ENCODE measurements at places on chromosomes 12 and 14.

DNA sequence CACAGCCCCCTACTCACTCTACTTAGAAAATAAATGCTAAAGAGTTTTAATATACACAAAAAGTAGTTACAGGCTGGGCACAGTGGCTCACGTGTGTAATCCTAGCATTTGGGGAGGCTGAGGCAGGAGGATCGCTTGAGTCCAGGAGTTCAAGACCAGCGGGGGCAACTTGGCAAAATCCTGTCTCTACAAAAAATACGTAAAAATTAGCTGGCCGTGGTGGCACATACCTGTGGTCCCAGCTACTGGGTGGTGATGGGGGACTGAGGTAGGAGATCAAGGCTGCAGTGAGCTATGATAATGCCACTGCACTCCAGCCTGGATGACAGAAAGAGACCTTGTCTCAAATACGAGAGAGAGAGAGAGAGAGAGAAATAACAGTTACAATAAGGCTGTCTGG lies 9.9 kb upstream of the DYNC1H1 start:
- no peak for DNase-seq

DNA sequence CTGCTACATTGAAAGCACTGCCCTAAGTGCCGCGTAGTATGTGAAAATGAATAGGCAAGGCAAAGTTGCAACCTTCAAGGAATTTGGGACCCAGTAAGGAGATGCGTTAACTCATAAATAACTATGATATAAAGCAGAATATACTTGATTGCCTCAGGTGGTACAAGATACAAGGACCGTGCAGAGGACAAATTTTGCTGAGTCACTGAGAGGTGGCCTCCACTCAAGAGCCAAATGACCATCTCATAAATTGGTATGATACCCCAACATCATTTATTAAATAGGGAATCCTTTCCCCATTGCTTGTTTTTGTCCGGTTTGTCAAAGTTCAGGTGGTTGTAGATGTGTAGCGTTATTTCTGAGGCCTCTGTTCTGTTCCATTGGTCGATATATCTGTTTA lies 35.7 kb downstream of the IGF1 start:
- no peak for DNase-seq

DNA sequence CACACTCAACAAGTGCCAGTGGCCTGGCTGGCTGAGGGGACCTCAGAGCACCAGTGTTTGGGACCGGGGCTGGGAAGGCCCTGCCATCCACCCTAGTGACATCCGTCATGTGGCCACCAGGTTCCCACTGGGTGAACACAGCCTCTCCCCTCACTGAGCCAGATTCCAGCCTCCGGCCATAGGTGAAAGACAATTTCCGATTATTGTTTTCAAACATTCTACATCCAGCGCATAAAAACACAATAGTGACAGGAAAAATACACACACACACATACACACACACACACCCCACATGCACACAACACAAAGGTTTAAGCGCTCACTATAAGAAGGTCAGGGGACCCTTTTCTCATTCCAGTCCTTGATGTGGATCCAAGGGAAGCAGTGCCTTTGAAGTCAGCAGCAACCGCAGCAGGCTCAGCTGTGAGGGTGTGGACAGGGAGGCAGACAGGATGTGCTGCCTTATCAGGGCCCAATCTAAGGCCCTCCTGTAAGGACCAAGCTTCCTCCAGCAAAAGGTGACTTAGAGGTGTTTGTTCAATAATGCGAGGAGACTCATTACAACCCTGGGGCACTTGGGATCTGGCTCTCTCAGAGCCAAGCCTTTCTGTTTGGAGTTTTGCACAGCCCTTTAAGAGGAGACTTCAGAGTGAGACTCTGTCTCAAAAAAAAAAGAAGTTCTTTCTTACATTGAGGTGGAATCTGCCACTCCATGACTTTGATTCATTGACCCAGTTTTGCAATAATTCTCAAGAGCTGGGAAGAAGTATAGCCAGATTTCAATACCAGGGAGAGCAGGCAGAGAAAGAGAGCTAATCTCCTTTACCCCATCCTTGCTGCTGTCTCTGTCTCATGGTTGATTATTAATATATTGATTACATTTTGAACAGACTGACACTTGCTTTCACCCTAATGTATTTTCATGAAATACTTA lies 227.8 kb downstream of the ZFP36L1 start:
- no peak for DNase-seq

DNA sequence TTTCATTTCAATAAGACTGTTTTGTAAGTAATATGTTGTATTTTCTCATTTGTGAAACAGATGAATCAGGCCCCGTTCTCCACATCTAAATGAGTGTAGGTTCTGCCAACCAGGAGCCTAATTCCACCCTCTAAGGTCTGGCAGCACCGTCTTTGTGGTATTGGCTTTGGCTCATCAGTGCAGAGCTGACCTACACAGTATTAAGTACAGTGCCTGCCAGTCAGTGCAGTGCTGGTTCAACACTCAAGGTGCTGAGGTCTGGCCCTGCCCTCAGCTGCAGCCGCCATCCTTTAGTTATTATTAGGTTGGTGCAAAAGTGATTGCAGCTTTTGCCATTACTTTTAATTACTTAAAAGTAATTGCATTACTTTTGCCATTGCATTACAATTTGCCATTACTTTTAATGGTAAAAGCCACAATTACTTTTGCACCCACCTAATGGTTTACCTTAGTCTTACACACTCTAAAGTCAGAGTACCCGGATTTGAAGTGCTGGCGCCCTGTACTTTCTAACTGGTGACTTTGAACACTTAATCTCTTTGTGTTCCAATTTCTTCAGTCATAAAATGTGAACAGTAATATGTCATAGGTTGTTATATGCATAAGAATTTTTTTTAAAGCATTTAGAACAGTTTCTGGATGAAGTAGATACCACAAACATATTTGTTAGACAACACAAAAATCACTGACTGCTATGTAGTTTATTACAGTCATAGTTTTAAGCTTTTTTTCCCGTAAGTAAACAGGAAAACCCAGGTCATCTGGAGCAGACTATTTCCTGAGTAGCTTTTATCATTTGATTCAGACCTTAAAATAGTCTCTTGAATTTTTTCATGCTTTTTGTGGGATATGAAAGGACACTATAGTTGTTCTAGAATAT lies 99.5 kb downstream of the SYNE2 start:
- DNase-seq = no peak

- DNase-seq = no peak
These were observed 273.7 kb downstream of the NRXN3 start for GRCh38 chr14:78443834-78444233.

DNA sequence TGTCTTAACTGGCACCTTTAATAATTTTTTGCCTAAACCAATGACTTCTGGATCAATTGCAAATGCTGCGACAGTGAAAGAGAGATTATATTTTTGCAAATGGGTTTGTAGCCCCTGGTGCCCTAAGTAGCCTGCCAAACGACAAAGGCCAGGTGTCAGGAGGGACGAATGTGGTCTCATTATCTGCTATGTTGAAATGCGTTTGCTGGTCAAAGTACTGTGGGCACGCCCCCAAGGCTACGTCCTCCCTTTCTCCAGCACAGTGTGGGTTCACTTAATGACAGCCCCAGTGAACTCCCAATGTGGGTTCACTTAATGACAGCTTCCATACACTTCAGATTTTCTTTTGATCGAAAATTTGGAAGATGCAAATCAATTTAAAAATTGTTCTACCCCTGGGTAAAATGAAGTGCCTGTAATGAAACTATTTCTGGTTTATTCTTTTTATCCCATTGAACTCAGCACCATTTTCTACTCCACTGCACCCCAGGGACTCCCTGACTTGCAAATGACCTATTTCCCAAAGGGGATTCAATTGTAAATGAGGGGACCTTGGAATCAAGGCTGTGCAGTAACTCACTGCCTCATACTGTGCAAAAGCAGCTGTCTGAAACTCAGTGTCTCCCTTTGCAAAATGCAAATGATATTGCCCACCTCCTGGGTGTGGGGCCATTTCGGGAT lies 1.4 kb downstream of the SERPINA11 start:
- no peak for DNase-seq

GRCh38 chr14:62125793-62126192 lies 363.6 kb downstream of the SNAPC1 start:
- DNase-seq = no peak

GRCh38 chr14:90505531-90505930 lies 108.7 kb downstream of the CALM1 start:
- no peak for DNase-seq

DNA sequence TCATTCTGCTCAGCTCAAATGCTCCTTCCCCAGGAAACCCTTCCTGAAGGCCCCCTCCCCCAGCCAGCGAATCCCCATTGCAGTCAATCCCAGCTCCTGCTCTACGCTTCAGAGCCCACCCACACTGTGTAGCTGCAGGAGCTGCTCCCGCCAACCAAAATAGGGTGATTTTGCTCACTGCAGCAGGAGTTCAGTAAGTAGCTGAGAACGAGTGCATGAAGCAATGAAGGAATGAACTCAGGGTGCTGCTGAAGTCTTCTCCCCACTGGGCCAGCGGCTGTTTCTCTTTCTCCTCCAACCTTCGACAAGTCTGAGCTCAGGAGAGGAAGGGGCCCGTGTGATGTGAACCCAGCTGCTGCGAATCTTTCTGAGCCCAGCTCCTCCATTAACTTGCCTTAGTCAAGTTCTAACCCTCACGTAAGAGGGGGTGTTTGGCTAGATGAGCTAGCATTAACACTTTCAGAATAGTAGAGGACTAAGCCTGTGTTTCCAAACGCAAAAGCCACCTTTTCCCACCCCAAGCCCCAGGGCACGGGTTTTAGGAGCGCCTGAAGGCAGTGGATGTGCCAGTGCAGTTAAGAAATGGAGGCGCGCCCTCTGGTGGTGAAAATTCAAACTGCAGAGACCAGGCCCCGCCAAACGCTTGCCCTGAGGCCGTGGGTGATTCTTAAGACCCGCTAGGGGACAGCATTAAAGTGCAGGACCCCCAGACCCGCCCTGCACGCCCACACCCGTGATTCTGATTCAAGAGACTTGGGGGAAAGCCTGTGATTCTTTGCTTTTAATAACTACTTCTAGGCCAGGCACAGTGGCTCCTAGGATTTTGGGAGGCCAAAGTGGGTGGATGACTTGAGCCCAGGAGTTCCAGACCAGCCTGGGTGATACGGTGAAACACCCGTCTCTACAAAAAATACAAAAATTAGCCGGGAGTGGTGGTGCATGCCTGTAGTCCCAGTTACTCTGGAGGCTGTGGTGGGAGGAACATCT lies 11.9 kb upstream of the SERPINA4 start:
- DNase-seq = peak; percentile 22

GRCh38 chr14:32510815-32511214 lies 181.7 kb downstream of the AKAP6 start:
- no peak for DNase-seq

DNA sequence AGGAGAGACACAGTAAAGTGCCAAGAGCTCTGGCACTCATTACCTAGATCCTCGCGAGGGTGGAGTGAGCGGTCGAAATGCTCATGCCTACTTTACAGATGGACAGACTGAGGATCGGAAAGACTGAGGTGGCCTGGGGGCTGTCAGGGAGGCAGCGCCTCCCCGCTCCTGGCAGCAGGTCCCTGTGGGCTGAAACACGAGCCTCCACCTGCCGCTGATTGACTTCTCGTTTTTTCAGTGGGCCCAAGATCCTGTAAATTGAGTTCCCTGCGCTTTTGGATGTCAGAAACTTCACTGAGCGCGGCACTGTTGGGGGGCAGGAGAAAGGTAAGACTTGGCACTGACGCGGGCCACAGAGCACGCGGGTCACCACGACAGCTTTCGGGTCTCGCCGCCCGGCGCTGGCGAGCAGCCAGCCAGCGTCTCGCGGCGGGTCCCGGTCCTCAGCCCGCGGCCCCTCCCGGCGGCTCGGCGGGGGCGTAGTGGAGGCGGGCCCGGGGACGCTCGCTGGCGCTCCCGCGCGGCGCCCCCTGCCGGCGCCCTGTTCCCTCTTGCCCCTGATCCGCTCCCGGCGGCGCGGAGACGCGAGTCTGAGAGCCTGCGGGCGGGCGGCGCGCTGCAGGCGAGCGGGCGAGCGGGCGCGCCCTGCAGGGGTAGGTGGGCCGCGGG lies 552 bp upstream of the SCN8A start:
- peak; percentile 71 for DNase-seq

DNA sequence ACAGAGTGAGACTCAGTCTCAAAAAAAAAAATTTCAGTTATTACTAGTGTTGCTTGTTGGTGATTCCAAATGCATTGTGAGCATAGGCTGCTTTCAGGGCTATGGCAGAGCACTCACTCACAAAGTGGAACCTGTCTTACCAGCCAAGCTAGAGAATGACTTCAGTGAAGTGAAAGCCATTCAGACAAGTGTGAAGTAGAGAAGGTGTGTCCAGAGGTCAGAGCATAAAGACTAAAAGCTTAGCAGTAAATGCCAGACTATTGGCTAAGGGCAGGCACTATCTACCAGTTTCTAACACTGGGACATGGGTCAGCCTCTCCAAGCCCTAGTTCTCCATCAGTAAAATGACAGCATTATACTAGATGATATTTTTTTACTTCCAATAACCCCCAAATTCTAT lies 12.7 kb downstream of the PPP1R36 start:
- no peak for DNase-seq

DNA sequence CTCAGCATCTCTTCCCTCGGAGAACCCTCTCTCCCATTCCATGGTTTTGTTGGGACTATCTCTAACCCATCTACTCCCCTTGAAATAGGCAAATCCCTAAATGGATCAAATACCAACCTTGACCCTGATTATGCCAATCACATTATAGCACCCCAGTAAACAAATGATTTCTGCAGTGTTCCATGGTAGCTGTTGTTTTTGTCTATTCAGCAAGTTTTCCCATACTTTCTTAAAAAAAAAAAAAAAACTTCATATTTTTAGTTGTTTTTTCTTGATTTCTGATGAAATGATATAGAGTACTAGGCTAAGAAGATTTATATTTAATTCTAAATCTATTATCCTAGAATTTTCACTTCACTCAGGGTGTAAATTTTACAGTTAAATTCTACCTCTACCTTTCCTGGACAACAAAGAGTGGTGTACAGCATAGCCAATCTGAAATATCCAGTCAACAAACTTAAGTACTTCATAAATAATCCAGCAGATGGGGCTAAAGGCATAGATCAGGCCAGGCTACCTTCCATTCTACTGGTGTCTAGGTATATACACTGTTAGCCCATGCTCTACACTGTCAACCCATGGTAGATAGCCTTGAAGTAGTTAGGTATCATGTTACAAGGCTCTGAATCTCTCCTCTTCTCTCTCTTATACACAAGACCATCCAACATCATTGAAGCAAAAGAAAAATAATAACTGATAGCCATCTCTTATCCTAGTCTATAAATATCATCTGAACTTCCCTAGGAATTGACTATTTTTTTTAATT lies 82.2 kb downstream of the PLEKHG7 start:
- no peak for DNase-seq
